ENCODE measurements at places on chromosomes 3 and 15. TPM values are rescaled to one million over a fixed set of nuclear protein-coding genes. Genes with fewer than 3 reads are reported as not detected.

Gene PRR20G
- not detected for total RNA-seq

Gene SAMD7
- not detected for total RNA-seq

- no peak for DNase-seq
Observed at GRCh38 chr15:39285071-39285470, 295.8 kb upstream of the THBS1 start.

- no peak for DNase-seq
Observed at GRCh38 chr15:55322467-55322866, 3.4 kb downstream of the PIGB start.

- DNase-seq = no peak
Observed at GRCh38 chr3:103410231-103410630, 975.4 kb downstream of the ZPLD1 start.

DNA sequence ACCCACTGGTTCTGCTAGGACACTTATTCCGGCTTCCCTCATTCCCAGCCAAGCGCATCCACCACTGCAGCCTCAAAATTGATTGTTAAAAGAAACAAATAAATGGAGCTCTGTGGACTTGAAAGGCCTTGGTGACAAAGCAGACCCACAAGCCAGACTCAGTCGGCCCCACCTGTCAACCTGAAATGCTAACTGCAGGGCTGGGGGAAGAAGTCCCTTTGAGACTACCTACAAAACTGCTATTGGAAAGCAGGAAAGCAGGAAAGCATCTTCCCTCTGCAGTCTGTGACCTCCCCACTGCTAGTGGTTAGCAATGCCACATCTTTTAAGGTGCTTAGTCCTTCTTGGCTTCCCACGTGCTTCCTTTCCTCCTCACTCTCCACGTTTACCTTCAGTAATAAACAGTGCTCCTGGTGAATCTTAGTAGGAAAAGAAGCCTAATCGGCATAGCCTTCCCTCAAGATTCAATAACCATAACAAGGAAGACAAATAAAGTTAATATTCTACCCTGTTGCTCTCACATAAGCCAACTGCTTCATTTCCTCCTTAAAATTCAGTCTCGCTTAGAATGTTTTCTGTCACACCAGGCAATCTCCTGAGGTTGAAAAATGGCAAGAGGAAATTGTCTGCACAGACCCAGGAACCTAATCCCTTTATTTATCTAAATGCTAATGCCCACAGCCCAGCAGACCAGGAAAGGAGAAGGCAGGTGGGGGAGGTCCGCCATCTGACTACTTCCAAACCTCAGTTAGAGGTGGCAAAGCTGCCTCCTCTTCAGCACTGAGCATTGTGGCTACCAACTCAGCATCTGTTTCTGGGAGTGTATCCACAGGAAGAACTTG, 296.2 kb downstream of the NEK10 start:
- no peak for DNase-seq

DNA sequence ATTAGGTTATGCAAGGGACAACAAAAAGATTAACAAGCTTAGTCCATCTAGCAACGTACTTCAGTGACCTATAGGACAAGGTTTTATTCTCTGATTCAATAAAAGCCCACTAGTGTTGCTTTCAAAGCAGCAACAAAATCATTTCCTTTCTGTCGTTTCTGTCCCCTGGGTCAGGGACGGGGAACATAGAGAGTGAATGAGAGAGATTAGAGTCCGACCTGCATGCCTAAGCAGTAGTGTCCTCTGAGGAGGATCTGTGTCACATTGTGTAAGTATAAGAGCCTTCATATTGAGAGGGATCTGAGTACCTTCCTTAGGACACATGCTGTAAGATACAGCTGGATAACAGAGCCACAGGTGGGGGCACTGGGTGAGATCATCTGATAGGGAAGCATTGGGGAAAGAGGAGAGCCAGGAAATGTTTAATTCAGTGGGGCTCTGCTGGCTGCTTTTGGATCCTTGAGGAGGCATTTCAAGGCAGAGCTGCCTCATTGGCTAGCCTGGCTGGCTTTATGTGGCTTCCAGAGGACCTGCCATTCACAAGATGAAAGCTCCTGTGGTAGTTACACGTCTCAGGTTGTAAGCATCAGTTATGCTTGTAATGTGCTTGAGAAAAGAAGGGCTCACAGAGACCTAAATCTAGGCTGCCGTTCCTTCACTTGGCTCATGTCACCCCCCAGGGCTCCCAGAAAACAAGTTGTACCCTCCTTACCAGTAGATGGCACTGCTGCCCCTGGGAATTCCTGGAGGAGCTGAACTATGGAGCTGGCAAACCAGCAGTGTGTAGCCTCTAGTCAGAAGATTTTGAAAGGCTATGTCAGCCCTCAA, 2.7 kb downstream of the TMEM108 start:
- DNase-seq = peak; percentile 54

DNA sequence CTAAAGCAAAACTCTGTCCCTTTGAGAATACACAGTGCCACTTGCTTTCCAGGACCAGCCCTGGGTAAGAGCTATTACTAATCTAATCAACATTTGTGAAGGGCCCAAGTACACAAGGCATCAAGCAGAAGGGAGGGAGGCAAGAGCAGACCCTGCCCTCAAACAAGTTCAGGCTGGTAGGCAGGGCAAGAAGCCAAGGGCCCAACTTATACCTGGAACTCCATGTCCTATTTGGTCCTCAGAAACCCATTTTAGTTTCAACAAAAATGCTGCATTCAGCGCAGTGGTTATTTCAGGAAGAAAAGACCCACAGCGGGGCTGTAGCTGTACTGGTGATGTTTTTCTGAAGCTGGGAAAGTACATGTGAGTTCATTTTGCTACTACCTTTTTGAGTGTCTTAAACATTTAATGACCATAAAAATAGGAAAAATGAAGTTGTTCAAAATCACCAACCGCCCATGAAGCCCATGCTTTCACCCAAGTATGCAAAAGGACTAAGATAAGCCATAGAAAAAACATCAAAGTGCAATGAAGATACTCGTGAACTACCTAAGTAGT, 2.8 kb downstream of the RPS17 start:
- DNase-seq = no peak

All from left ventricle myocardium inferior (tissue), 1 donor.